Central memory CD8-positive, alpha-beta T cell (primary cell): ENCODE measurements at places on chromosomes 2 and 18.

GRCh38 chr2:133517876-133518275 lies 50.4 kb downstream of the NCKAP5 start:
- H3K27ac ChIP-seq, result no peak overlapping the region
- no peaks in the 10 kb centered on the region for H3K27me3 ChIP-seq
- H3K36me3 ChIP-seq, result no peaks in the 10 kb centered on the region

- H3K27ac ChIP-seq, result no peak overlapping the region
- H3K36me3 ChIP-seq, result no peaks in the 10 kb centered on the region
- H3K4me1 ChIP-seq, result no peaks in the 10 kb centered on the region
Measured at GRCh38 chr2:25692143-25692542, 18.8 kb upstream of the DTNB start.

GRCh38 chr2:47654790-47655562 lies 128.0 kb upstream of the MSH6 start:
- no peaks in the 10 kb centered on the region for H3K4me1 ChIP-seq
- peaks cover 19% of the 10 kb centered on the region for H3K27me3 ChIP-seq
- DNase-seq, result no peak
- no peak overlapping the region for H3K4me3 ChIP-seq

- DNase-seq, result no peak
- no peak overlapping the region for H3K4me3 ChIP-seq
Measured at GRCh38 chr2:147686365-147686764, 158.5 kb upstream of the ACVR2A start.

DNA sequence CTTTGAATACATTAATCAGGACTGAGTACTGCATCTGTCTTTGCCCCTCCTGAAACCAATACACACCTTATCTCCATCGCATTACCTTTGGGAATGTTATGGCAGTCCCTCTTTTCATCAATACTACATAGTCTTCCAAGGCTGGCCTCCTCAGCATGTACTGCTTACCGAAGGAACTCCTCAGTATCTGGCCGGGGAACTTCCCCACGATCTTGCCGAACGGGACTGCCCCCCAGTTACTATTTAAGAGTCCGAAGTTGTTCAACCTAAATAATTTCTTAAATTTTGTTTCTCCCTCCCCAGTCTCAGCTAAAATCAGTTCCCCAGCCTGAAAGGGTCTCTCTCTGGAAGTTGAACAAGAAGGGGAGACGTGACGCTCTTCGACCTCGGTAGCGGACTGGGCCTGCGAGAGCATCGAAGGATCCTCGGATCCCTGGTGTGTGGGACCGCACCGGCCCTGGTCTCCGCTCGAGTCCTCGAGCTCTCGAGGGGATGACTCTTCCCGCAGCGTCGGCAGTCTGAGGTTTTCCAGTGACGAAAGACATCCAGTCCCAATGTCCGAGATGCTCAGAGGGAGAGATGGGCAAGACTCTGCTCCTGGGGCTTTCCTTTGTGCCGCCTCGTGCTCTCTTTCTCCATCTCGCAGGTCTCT lies 489 bp downstream of the TRMT61B start:
- peaks cover 30% of the 10 kb centered on the region for H3K4me1 ChIP-seq
- peaks cover 17% of the 10 kb centered on the region for H3K36me3 ChIP-seq
- peak overlapping the region; percentile 95 for H3K27ac ChIP-seq
- H3K27me3 ChIP-seq, result no peaks in the 10 kb centered on the region
- no peak for DNase-seq

DNA sequence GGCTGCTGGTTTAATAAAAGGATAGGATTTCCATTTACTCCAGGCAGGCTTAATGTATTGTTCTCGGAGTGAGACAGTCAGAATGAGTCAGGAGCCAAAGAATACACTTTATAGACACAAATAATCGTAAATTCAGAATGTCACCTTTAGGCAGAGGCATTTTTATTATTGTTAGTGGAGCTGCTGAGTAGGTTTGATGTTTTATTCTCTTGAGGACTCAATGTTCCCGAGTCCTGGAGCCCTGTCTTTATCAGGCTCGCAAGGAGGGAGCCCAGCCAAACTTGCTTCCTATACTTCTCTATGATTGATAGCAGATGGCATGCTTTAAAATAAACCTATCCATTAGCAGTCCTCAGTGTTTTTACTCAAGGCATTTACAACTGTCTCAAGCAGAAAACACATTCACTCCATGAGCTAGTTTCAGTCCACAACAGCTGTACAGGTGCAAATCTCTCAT lies 492.3 kb upstream of the ZEB2 start:
- H3K27me3 ChIP-seq, result no peaks in the 10 kb centered on the region
- no peaks in the 10 kb centered on the region for H3K4me1 ChIP-seq
- H3K36me3 ChIP-seq, result no peaks in the 10 kb centered on the region
- DNase-seq, result no peak

GRCh38 chr2:25585189-25585588 lies 88.2 kb downstream of the DTNB start:
- H3K4me3 ChIP-seq, result no peak overlapping the region
- no peak for DNase-seq
- peaks cover 4% of the 10 kb centered on the region for H3K4me1 ChIP-seq
- no peaks in the 10 kb centered on the region for H3K27me3 ChIP-seq
- H3K27ac ChIP-seq, result no peak overlapping the region

- peaks cover 38% of the 10 kb centered on the region for H3K4me1 ChIP-seq
- H3K27ac ChIP-seq, result no peak overlapping the region
- peaks cover 4% of the 10 kb centered on the region for H3K36me3 ChIP-seq
- no peak for DNase-seq
- H3K27me3 ChIP-seq, result peaks cover 83% of the 10 kb centered on the region
- peak overlapping the region; percentile 72 for H3K4me3 ChIP-seq
Measured at GRCh38 chr2:72145289-72145657, 2.4 kb downstream of the CYP26B1 start.
